ENCODE measurements at places on chromosomes 4 and X.

DNA sequence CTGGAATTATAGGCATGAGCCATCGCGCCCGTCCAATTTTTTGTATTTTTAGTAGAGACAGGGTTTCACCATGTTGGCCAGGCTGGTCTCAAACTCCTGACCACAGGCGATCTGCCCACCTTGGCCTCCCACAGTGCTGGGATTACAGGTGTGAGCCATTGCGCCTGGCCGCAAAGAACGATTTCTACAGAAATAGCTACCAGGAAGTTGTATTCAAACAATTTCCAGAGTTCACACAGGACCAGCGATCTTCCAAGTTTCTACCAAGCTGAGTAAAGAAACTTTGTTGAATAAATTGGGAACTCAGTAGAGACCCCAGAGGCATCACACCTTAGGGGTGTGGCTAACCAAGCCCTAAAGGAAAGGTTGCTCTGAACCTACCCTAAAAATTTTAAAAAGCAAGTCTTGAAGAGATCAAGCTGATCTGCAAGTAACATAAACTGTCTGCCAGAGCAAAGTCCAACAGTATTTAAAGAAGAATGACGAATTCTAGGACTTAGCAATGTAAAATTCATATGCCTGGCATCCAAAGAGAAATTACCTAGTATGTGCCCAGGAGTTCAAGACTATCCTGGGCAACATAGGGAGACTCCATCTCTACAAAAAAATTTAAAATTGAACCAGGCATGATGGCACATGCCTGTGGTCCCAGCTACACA, 48.4 kb upstream of the USP9X start:
- DNase-seq, result no peak

GRCh38 chr4:81032771-81033684, 2.5 kb downstream of the BMP3 start:
- no peak for DNase-seq

DNA sequence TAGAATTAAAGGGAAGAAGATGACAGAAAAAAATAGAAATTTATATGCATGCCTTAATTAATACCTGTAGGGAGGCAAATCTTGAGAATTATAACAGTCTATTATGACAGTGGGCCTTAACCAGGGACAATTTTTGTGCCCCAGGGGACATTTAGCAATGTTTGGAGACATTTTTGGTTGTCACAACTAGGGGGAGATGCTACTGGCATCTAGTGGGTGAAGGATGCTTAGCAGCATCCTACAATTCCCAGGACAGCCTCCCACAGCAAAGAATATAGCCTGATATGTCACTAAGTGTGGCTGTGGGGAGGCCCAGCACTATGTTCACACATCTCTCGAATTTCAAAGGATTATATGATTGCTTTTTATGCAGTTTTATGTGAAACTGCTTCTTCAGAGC, 10.5 kb downstream of the GPR82 start:
- no peak for DNase-seq

GRCh38 chrX:149871940-149872339, 9.0 kb upstream of the MAGEA8 start:
- DNase-seq, result peak; percentile 76

GRCh38 chrX:44828008-44828605, 15.7 kb upstream of the DUSP21 start:
- no peak for DNase-seq

GRCh38 chrX:140508958-140509357, 4.1 kb upstream of the SOX3 start:
- no peak for DNase-seq

DNA sequence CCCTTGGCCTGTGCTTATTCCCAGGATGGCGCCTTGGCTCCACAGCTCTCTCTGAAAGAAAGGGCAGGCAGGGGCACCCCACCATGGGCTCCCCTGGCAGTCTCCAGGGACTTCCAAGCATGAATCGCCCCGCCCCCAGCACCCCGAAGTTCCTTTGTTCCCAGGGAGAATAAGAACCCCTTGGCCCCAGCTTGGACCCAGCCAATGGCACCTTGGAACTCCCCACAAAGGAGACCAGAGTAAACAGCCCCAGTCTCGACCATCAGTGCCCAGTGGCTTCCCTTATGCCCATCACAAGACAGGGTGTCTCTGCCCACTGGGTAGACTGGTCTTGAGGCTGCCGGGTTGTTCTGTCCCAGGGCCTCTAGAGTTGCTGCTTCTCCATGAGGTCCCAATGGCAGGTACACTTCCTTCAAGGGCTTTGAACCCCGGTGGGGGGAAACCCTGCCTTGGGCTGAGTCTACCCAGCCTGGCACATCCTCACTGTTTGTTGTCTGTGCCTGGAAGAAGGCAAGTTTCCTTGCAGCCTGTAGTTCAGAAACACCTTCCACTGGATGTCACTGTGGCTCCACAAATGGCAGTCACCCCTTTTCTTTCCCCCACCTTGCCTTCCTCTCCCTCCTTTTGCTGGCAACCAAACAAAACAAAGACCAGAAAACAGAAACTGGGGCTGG, 30.8 kb downstream of the NBDY start:
- no peak for DNase-seq

- no peak for DNase-seq
These were observed 91.6 kb downstream of the WFS1 start for GRCh38 chr4:6361076-6361784.

GRCh38 chr4:147103403-147103946, 157.8 kb upstream of the TTC29 start:
- no peak for DNase-seq

- no peak for DNase-seq
These were observed 2.5 kb upstream of the PRKX start for GRCh38 chrX:3715921-3716320.

- DNase-seq, result no peak
These were observed 62.6 kb downstream of the USO1 start for GRCh38 chr4:75786938-75787337.

DNA sequence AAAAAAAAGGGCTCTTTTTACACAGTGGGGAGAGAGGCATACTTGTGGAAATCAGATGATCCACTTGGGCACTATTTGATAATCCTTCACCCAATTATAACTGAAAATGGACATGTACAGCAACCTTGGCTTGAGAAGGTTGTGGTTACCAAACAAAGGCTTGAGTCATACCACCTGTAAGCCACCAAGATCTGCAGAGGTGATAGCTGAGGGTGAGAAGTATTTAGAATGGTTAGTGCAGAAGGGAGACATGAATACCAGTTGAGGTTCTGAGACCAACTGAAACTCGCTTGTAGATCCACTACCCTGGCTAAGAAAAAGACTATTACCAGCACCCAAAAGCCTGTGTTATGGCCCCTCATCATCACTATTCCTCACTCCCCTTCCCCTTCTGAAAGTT, 614.0 kb downstream of the STIM2 start:
- no peak for DNase-seq

DNA sequence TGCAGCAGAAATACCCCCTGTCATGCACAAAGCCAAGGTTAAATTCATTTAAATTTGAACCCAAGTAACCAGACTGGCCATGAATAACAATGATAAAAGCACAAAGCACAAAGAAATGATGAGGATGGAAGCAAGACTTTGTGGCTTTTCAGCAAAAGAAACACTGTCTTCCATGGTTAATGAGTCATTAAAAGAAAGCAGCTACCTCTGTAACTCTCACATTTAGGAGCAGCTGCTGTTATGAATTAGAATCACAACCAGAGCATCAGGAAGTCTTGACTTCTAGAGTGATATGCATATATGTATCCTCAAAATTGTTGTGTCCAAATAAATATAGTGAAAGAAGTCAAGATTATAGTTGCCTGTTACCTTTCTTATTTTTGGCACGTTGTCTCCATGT, 70.7 kb upstream of the RPS6KA6 start:
- DNase-seq, result no peak

DNA sequence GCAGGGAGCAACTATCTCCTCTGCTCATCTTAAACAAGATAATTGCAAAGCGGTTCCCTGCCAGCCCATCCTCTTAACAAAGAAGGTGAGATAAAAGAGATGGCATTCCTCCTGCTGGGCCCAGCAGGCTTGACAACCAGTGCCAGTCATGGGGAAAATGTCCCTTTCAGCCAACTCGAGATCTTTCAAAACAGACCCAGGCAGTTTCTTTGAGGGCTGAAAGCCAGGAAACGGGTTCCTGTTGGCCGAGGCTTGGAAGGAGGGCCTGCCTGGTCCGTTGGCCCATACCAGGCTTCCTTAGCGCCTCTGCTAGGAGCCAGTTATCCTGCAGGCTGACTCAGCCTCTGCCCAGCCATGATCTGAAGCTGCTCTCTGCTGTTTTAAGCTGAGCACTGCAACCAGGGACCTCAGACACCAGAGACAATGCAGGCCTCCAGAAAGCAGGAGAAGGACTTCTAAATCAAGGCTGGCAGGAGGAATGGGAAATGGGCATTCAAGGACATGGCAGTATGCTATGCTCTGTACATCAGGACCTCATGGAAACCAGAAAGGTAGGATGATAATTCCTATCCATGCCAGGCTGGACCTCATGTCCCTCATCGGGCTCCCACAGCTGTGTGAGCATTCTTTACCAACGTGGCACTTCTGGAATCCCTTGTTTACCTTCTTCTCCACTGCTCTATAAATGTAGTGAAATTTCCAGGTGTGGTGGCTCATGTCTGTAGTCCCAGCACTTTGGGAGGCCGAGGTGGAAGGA, 42.4 kb upstream of the SLC2A9 start:
- no peak for DNase-seq

- no peak for DNase-seq
These were observed 167.5 kb upstream of the PCDH10 start for GRCh38 chr4:132981611-132982010.

DNA sequence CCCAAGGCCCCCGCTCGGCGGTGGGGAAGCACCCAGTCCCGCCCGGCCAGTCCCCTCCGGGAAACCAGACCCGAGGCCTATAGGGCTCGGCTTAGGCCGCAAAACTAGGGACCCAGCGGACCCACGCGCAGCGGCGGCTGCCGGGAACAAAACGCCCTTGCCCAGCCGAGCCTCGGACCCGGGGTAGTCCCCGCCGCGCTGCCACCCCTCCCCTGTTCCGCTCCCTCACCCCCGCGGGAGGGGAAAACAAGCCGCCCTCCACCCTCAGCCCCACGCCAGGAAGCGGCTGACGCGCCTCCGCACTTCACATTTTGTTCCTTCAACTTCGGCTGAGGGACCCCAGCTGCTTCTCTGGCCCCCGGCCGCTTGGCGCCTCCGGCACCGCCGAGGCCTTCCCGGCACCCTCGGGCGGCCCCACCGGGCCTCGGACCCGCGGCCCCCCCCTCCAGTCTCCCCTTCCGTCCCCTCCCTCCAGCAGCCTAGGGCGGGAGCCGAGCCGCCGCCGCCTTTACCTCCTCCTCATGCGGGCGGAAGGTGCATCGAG, 694 bp downstream of the PDS5A start:
- DNase-seq, result peak; percentile 84

DNA sequence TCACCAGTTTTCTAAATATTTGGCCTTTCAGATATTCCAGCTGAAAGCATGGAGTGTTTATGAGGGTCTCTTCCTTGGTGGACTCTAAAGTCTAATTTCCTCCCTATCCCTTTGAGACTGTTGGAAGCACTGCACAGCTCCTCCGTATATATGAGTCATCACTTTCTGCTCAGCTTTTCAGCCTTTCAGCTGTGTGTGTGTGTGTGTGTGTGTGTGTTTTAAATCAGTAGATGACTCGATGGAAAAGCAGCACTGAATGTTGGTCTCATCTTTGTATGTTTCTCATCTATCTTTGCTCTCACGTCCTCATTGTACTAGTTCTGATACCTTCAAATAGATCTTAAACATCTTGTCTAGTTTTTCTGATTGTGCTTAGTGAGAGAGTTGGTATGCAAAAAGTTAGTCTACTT, 81.6 kb downstream of the ZFX start:
- DNase-seq, result no peak

- no peak for DNase-seq
These were observed 17.1 kb downstream of the ACSL1 start for GRCh38 chr4:184808713-184809050.

DNA sequence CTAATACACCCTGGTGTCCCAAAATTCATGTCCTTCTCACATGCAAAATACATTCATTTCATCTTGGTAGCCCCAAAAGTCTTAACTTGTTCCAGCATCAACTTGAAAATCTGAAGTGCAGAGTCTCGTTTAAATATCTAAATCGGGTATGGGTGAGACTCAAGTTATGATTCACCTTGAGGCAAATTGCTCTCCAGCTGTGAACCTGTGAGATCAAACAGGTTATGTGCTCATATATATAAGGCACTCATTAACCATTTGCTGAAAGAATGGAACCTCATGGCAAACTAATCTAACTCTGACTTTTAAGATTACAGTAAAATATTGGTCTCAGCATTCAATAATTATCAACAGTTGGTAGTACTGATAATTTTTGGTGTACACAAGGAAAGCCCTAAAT, 55.5 kb downstream of the PDLIM5 start:
- DNase-seq, result no peak

DNA sequence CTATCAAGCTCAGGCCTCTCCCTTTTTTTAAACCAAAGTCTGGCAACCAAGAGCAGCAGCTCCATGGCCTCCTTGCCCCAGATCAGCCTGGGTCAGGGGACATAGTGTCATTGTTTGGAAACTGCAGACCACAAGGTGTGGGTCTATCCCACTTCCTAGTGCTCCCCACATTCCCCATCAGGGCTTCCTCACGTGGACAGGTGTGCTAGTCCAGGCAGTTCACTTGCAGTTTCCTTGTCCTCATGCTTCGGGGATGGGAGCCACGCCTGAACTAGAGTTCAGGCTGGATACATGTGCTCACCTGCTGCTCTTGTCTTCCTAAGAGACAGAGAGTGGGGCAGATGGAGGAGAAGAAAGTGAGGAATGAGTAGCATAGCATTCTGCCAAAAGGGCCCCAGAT, 21.5 kb downstream of the SLC34A2 start:
- no peak for DNase-seq

GRCh38 chr4:40933272-40934053, 183.7 kb downstream of the NSUN7 start:
- no peak for DNase-seq

- no peak for DNase-seq
These were observed 145.2 kb upstream of the SFRP2 start for GRCh38 chr4:153933915-153934687.

DNA sequence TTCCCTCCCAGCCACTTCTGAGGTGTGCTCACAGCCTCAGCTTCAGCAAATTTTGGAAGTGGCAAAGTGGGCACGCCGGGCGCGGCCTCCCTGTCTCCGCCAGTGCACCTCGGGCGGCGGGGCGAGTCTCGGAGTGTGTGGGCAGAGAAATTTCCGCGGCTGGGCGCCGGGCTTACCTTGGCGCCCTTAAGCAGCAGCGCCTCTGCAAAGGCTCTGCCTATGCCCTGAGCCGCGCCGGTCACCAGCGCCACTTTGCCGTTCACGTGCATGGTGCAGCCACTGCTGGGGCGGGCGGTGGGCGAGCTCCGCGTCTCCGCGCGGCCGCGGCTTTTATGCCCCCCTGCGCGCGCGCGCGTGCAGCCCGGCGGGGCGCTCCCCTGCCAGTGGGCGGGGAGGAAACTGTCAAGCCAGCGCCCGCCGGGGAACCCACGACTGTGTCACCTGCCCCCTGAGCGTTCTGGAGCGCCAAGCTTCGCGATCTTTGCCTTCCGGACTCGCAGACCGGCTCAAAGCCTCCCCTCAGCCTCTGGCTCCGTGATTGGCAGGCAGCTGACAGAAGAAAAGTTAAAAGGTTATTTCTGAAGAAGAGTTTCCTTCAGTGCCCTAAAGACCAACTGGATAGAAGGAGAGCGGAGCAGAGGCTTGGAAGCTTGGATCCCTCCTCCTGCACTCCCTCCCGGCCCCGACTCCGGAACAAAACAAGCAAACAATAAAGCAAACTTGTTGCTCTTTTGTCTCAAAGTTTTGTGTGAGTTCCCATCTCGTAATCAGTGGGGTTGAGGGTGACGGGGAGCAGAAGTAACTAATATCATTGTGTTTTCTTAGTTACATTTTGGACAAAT, at the start of gene HPGD:
TSS of gene HPGD (minus strand) at position 306 of the 842 bp plus-strand sequence. CDS start at position 269, 37 bp downstream.
- DNase-seq, result peak; percentile 78

GRCh38 chr4:39230462-39230861, 48.1 kb downstream of the WDR19 start:
- no peak for DNase-seq
